Gastroesophageal sphincter (tissue), 4 donors: ENCODE measurements at places on chromosomes 7 and 10.

DNA sequence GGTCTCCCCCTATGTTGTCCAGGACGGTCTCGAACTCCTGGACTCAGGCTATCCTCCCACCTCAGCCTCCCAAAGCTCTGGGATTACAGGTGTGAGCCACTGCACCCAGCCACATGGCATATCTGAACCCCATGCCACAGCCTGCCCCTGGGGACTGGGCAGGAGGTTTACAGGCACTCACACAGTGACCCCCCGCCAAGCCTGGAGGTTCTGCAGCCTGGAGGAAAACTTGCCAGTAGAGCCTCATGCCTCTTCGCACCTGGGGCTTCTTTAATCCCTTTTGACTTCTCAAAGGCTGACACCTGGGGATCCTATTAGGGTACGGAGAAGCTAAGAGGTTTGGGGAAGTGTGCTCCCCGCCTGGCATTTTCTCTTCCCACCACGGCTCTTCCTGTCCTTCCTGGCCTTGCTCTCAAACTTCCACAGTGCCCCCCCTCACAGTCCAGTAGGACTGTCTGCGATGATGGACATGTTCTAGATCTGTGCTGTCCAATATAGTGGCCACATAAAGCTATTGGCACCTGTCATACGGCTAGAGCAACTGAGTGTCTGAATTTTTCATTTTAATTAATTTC, 11.4 kb upstream of the KCP start:
- no peak for ATAC-seq

GRCh38 chr10:67297637-67298181, 371.9 kb downstream of the LRRTM3 start:
- no peak for ATAC-seq

GRCh38 chr10:11468126-11468742, 143.2 kb downstream of the USP6NL start:
- ATAC-seq: no peak

DNA sequence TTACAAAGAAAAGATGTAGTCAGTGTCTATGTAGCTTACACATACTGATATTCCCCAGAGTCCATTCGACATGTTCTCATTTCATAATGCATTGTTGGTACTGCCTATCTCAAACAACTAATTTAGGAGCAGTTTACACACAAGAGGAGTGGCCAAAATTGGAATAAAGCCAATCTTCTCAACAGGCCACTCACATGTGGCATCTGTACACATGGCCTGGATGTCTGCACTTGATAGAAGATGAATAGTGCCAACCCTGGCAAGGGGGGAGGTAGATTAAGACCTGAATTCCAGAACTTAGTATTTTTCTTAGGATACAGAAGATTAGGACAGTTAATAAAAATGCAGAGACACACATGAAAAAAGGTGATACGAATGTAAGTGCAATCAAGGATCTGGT, 125.3 kb upstream of the STARD3NL start:
- ATAC-seq: no peak

DNA sequence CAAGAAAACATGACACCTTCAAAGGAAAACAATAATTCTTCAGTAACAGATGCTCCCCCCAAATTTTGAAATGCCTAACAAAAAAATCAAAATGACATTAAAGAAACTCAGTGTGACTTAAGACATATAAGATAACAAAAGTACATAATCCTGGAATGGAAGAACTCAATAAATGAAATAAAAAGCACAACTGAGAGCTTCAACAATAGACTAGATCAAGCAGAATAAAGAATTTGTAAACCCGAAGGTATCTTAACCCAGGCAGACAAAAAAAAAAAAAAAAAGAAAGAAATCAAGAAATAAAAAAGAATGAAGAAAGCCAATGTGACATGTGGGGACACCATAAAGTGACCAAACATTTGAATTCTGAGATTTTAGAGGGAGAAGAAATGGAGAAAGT, 27.7 kb upstream of the LRRD1 start:
- ATAC-seq: no peak

DNA sequence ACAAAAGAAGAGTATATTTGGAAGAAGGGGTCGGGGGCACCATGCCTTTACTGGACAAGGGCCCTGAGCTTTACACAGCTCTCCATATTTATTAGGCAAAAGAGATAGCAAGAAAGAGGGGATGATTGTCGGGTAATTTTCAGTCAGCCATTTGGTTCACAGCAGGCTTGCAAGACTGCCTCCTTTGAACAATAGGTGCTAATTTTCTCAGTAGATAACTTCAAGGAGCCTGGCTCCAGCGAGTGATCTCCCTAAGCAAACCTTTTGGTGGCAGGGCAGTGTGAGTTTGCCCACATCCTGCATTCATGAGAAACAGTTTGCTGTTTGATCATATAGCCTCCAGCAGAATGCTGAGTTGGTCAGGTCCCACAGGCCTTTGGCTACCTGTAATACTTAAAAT, 94.3 kb downstream of the ZNF248 start:
- no peak for ATAC-seq

- no peak for ATAC-seq
Observed at GRCh38 chr10:96814264-96814663, 17.8 kb upstream of the LCOR start.

DNA sequence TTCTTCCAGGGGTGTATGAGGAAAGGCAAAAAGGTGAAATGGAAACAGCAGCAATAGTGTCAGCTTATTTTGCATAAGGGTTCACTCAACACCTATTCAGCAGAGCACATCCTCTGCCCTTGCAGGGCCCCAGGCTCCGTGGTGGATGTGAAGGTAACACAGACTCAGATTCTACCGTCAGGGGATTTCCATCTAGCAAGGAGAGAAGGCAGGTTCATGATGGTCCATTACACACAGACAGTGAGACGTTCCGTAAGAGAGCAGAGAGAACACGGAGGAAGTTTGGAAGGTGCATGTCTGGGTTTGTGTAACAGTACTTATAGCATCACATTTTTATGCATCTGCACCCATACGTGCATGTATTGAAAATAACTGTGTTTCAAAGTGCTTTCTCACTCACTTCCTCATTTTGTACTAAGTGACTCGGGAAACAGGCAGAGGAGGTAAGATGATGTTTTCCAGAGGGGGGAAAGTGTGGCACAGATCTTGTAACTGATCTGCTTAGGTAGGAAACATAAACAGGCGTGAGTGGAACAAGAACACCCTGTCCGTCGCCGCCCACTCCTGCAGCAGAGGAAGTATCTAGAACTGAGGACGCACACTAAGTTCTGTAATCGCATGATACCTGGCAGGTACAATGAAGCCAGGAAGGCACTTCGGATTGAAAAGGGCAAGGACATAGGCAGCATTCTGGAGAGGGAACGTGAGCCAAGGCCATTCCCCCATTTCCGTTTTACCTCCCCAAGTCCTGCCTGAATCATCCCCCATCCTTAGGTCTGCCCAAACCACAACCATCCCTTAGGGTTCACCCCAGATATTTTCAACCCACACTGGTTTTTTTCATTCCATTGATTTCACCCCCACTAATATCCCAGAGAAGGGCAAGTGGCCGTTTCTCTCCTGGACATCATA, 1.0 kb upstream of the ENO4 start:
- ATAC-seq: no peak

DNA sequence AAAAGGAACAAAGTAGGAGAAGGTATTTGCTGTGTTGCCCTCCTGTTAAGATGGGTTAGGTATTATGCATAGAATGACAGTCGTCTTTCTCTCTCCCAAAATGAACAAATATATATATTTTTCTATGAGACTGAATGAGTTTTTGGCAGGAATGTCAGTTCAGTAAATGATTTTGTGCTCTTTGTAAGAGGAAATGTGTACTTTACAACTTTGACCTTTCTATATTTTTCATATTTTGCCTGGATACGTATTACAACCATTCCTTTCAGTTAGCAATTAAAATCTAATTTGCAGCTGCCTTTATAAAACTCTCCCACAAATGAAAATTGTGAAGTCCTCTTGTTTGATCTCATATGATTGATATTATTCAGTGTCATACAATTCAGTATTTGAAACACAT, 336.6 kb upstream of the MEOX2 start:
- ATAC-seq: no peak

- ATAC-seq: no peak
Observed at GRCh38 chr7:117741962-117742361, 131.3 kb downstream of the CTTNBP2 start.

- no peak for ATAC-seq
Observed at GRCh38 chr10:50566150-50566549, 57.6 kb downstream of the SGMS1 start.
